ENCODE measurements at places on chromosomes 6 and 20. TPM values are rescaled to one million over a fixed set of nuclear protein-coding genes. Genes with fewer than 3 reads are reported as not detected.

DNA sequence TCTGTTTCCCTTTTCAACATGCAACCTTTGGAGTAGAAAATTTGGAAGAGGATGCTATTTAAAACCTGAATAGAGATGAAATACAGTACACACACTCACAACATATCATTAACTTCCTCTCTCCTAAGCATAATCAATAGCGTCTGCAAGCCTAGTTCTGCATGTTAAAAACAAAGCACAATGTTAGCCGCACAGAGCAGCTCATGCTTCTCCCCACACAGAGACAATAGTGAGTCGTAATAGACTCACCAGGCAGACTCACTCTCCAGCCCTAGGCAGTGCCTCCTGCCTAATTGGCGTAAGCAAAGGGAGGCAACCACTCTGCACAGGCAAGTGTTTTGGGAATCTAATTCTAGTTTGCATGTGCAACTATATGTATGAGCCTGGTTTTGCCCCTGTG is 45.8 kb upstream of the ARID1B start:
- no peak for DNase-seq

GRCh38 chr20:58092871-58093270 is 135.6 kb downstream of the ANKRD60 start:
- no peak for DNase-seq

DNA sequence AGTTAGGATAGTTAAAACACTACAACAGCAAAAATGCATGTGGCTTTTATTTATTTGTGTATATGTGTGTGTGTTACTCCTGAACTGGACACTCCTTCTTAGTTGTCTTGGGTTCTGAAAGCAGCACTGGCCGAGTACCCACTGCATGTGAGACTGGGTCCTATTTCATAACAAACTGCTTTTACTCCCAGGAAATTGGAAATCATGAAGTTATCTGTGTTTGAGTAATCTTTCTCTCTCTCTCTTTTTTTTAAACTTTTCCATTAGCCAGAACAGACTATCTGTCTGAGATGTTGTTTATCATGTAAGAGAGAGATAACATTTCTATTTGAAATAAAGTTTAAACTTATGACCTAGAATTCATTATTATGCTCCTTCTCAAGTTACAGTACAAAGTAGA is 110.4 kb downstream of the LIN28B start:
- no peak for DNase-seq

GRCh38 chr6:2579241-2579761 is 171.4 kb downstream of the MYLK4 start:
- no peak for DNase-seq

DNA sequence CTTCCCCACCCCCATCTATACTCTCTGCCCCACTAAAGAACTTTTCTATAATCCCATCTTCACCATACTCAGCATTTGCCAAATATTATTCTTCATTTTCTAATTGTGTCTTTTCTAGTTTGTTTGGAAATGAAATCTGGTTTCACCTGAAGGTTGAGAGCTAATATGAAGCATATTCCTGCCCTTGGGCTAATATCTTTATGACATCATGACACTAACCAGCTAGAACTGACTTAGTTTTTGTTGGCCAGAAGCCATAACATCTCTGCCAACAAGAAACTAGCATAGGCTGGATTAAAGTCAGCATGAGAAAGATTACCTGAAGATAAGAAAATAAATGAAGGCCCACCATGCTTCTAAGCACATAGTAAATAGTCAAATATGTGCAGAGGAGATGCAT is 16.7 kb downstream of the UNC5CL start:
- no peak for DNase-seq

GRCh38 chr6:167679790-167680604 is 146.7 kb upstream of the AFDN start:
- DNase-seq = no peak

DNA sequence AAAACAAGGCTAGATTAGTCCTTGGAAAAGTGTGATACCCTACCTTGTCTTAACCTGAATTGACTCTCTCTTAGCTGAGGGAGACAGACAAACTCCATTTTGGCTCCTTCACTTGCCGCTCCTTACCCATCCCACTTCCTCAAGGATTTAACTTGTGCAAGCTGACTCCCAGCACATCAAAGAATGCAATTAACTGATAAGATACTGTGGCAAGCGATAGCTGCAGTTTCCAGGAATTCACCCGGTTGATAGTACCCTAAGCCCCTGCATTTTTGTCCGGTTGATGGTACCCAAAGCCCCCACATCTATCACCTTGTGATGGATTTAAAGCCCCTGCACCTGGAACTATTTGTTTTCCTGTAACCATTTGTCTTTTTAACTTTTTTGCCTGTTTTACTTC is 1.9 kb upstream of the SERINC3 start:
- no peak for DNase-seq

GRCh38 chr6:132715204-132715603 is 1.3 kb upstream of the VNN1 start:
- DNase-seq = no peak

- no peak for DNase-seq
Measured at GRCh38 chr20:63334356-63334755, 26.8 kb downstream of the CHRNA4 start.

- DNase-seq = no peak
Measured at GRCh38 chr6:49087369-49087768, 375.7 kb downstream of the MMUT start.

- DNase-seq = no peak
Measured at GRCh38 chr6:169798764-169799473, 47.5 kb downstream of the ERMARD start.

DNA sequence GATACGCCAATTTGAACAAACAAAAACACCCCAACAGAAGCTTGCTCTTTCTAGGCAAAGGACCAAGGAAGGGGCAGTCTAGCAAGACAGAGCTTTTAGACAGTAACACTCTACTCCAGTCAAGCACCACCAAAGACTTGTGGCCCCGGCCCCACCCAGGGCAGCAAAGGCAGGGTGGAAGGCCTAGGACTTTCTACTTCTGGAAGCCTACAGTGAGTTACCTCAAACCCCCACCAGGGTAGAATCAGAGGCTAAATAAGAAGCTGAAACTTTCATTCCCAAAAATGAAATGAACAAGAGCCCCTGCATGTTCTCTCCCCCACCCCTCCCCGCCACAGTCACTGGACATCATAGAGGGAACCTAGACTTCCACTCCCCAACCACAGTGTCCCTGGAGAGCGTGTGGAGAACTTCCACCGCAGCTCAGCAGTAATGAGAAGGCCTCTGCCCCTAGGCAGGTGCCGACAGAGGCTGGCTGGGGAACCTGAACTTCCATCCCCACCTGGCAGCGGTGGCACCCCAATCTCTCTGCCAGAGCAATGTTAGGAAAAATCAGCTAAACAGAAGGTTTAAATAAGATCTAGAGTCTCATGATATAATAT is 40.0 kb downstream of the KATNA1 start:
- no peak for DNase-seq

DNA sequence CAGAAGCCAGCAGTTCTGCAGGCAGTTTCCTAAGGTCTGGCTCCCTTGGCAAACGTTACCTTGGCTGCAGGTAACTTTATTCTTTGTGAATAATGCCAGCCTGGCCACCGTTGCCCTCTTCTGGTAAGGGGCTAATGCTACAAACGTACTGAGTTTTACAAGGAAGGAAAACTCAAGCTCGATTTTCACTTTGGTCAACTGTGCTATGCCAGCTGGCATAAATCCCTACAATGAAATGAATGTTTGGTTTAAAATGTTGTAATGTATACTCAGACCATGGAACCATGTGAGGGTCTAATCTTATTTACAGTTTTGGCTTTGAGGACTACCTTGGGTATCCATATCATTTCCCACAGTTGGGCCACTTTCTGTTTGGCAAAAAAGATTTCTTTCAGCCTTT is 101.4 kb downstream of the SLX4IP start:
- DNase-seq = peak; percentile 28

- no peak for DNase-seq
Measured at GRCh38 chr6:106973018-106973835, 1.3 kb downstream of the CD24 start.

- no peak for DNase-seq
Measured at GRCh38 chr20:4729265-4729664, 7.6 kb downstream of the PRND start.

- peak; percentile 60 for DNase-seq
Measured at GRCh38 chr6:157258878-157259277, 64.4 kb downstream of the TMEM242 start.

- DNase-seq = peak; percentile 65
Measured at GRCh38 chr6:111721753-111722154, 116.1 kb upstream of the TRAF3IP2 start.

DNA sequence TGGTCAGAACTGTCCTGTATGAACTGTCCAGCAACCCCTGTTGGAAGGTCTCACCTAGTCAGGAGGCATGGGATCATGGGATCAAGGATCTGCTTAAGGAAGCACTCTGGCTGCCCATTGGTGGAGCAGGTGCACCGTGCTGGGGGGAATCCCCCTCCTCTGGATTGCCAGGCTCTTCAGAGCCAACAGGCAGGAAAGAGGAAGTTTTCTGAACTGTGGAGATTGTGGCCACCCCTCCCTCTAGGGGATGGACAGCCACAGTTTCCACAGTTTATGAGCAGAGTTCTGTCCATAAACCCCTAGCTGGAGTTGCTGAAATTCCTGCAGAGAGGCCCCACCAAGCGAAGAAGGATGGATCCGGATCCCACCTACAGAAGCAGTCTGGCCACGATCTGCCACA is 13.0 kb upstream of the HLA-DQB1 start:
- no peak for DNase-seq

DNA sequence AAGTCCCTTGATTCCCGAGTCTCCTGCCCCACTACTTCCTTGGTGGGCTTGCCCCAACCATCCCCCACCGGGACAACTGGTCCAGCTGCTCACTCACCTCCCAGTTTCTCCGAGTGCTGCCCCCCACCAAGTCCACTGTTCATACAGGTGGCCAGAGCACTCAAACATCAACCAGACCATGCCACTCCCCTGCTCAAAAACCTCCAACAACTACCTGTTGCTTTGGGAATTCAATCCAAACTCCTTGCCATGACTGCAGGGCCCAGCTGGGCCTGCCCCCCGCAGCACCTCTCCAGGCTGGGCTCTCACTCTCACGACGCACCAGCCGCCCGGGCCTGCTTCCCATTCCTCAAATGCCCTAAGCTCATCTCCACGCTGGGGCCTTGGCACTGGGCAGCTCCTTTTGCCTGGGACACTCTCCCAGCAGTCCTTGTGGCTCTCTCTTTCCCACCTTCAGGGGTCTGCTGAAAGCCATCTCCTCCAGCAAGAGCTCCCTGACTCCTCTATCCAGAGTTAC is 97.5 kb downstream of the NFATC2 start:
- DNase-seq = no peak

GRCh38 chr20:14764511-14765369 is 427.3 kb upstream of the FLRT3 start:
- DNase-seq = no peak

DNA sequence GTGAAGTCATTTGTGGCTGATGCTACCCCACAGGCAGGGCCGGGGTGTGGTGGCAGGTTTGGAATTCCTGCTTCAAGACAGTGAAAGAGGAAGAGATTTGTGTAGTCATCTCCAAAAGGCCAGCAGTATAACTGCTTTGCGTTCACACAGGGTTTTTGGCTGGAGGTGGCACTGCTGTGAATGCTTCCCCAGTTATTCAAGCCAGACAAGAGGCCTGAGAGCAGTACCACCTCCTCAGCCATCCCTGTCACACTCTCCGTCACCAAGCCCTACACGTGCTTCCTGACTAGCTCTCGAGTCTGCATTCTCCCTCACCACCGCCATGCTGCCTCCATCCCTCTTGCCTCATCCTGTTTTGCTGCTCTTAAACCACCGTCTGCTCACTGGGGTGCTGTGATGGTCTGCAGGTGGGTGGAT is 23.9 kb downstream of the ARMC2 start:
- DNase-seq = no peak

DNA sequence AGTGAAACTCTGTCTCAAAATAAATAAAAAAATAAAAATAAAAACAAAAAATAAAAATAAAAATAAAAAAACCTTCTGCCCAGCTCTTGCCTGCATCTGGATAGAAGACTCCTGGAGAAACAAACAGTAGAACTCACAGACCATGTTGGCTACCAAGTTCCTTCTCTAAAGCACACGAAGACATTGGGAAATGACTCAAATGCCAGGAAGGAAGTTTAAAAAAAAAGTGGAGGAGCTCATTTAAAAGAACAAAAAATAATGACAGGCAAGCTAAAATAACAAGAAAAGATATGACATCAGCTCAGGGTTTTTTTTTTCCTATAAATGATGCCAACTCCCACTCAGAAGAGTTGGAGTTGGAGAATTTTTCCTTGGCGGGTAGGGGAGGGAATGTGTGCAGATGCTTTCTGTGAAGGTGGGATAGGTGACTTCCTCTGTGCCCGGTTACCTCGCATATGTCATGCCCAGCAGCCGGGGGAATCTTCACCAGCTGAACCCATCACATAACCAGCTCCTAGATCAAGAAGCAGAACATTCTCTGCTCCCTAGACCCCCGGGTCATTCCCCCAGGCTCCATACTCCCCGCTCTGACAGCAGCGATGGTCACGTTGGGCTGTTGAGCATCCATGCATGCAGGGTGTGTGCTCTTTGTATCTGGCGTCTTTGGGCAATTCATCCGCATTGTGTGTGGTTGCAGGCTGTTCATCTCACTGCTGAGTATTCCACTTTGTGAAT is 17.3 kb upstream of the CD93 start:
- no peak for DNase-seq

DNA sequence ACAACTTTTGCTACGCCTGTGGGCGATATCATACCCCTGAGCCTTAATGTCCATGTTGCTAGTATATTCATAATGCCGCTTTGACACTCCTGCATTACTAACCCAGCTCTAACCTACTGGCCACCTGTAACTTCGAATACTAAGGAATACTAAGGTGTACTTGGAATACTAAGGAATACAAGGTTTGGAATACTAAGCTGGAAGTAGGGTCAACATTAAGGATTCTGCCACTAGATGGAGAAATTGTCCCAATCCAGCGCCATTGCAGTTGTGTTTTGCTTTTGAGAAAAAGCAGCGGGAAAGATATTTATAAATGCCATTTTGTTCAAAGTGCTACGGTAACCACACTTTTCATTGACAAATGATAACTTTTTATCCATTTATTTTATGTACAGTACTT is 10.7 kb downstream of the TBXT start:
- no peak for DNase-seq

PXDC1 gene
- total RNA-seq = 0.44 TPM

BPIFA1 gene
- not detected for total RNA-seq

FAXC gene
- not detected for total RNA-seq

Measured in CD8-positive, alpha-beta T cell (primary cell).